Substantia nigra (tissue), 51 donors: ENCODE measurements at places on chromosomes 5 and 9.

DNA sequence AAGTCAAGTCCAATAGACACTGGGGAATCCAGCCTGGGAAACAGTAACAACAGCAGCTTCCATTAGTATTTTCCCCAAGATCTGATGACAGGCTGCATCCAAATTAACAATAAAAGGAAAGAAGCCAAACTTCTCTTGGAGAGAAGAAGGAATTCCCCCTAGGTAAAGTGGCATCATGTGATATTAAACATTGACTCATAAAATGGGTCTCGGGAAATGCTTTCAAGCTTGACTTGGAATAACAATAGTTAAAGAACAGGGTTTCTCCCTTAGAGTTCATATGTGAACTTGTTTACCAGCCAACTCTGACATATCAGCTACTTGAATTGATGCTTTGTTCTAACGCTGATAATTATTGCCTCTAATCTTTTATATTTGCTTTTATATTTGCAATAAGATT lies 45.4 kb downstream of the ENTREP1 start:
- no peak for DNase-seq

DNA sequence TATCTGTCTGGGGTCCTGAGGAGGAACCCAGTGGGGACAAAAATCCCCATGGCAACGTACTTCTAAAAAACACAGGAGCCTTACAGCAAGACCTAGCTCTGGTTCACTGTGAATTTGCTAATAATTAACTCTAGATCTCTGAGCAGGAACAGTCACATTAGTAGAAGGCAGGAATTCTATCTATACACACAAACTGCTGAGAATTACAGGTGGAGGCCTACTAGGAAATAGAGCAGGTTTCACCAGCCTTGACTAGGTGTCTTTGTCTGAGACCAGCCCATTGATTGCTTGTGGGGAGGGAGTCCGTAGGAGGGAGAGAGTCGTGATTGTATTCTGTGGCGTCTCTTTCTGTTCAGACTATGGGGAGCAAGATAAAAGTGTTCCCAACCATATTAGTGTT lies 44.8 kb downstream of the PRLR start:
- no peak for DNase-seq

DNA sequence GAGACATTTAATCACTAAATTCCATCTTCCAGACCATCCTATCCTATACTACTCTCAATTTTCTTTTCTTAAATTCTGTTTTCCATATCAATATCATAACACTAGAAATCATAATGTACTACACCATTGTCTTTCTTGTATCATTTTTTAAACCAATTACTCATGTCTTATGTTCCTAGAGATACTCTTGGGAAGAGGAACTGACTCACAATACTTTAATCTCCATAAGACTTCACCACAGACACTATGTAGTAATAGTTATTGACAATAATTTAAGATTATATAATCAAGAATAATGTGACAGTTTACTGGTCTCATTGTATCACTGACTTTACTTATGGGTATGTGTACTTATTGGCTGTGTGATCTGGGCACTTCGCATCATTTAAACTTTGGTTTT lies 43.8 kb downstream of the PCDHGC5 start:
- DNase-seq, result no peak

GRCh38 chr9:94933511-94933828 lies 207.0 kb downstream of the AOPEP start:
- no peak for DNase-seq

GRCh38 chr9:95670122-95670521 lies 153.4 kb upstream of the PTCH1 start:
- DNase-seq, result no peak

- no peak for DNase-seq
Measured at GRCh38 chr5:172168311-172168710, 19.7 kb downstream of the STK10 start.

GRCh38 chr5:144304688-144305087 lies 134.0 kb downstream of the KCTD16 start:
- DNase-seq, result no peak

- no peak for DNase-seq
Measured at GRCh38 chr5:56123531-56124243, 109.4 kb downstream of the ANKRD55 start.

GRCh38 chr9:36764364-36765076 lies 191.8 kb downstream of the MELK start:
- no peak for DNase-seq

DNA sequence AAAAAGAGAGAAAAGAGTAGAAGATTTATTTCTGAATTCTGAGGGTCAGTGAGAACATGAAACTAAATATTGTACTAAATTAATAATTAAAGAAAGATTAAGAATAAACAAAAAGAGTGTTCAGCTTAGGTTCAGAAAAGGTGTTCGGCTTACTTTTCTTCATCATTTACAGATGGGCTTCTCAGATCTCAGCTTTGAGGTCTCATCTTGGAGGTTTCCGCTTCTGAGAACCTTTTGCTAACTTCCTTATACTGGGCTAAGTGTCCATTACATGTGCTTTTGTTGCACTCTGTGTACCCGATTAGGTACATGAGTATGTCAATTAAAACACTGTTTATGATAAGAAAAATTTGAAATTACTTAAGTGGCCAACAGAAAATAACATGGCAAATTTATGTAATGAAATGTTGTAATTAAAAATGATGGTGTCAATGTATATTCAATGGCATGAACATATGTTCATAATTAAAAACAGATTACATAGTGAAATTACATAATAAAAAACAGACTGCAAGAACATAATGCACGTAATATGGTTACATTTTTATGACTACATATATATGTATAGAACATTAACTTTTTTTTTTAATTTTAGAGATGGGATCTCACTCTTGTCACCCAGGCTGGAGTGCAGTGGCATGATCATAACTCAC lies 17.3 kb upstream of the ITGA1 start:
- DNase-seq, result no peak

GRCh38 chr5:168059131-168059530 lies 232.3 kb upstream of the WWC1 start:
- DNase-seq, result no peak

- DNase-seq, result no peak
Measured at GRCh38 chr5:149694007-149694406, 36.1 kb upstream of the PPARGC1B start.

- DNase-seq, result no peak
Measured at GRCh38 chr5:1104327-1105006, 7.4 kb downstream of the SLC12A7 start.

GRCh38 chr5:15718421-15719179 lies 218.6 kb downstream of the FBXL7 start:
- DNase-seq, result no peak

DNA sequence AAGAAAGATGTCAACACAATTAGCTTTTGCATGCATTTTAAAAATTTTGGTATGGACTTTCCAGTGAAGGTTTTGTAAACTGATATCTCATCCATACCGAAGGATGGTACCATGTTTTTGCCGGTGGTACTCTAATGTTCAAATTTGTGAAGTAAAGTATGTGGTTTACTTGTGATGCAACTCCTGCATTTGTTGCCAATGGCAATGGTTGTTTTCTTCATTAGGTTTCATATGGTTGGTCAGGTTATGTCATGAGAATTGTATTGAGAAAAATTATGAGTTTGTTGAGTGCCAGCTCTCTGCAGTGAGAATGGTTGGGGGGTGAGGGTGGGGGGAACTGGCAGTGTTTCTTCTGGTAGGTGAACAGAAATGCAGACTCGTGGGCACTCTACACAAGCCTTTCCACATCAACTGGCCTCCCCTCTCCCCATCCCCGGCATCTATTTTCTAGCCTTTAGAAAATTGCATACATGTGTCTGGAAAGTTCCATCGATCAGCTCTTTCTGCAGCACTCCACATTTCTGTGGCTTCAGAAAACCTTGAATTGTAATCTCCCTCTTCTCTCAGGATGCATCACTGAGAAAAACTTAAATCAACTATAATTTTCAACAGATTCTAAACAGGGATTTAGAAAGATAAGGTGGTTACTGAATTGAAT lies 107.7 kb downstream of the PDE4D start:
- DNase-seq, result no peak

DNA sequence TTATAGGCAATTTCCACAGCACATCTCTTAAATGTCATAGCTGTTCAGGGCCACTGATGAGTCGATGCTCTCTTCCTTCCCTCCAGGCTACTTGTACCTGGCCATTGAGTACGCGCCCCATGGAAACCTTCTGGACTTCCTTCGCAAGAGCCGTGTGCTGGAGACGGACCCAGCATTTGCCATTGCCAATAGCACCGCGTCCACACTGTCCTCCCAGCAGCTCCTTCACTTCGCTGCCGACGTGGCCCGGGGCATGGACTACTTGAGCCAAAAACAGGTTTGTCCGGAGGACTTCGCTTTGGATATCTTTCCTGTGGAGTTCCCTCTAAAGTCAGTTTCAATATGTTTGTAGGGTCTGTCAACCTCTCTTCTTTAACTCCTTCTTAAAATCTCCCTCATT lies 84.3 kb downstream of the EQTN start:
- no peak for DNase-seq

- no peak for DNase-seq
Measured at GRCh38 chr9:82140471-82140870, 151.9 kb downstream of the SPATA31D1 start.

GRCh38 chr5:60700416-60700757 lies 421 bp upstream of the DEPDC1B start:
- no peak for DNase-seq

- no peak for DNase-seq
Measured at GRCh38 chr5:146541958-146542849, 26.2 kb upstream of the GPR151 start.

- DNase-seq, result no peak
Measured at GRCh38 chr5:1331861-1332405, 13.0 kb downstream of the CLPTM1L start.
